ENCODE measurements at places on chromosomes 1 and 21.

GRCh38 chr1:247209396-247209795 is 37.6 kb upstream of the ZNF124 start:
- DNase-seq = no peak

DNA sequence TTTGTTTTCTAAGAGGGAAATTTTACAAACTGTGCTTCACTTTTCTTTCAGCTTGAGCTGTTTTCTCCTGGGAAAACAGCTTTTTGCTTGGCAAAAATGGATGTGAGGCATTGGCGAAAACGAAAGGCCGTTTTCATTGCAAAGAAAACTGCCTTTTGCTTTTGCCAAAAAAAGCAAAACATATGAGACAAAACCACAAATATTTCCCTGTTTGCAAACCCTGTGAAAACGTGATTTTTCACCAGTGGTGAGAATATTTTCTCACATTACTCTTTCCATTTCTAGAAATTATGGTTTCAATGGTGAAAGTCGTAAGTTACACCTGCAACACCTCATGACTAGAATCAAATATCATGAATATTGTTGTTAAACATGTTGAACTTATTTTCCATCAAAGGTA is 74.0 kb upstream of the ZBTB18 start:
- no peak for DNase-seq

DNA sequence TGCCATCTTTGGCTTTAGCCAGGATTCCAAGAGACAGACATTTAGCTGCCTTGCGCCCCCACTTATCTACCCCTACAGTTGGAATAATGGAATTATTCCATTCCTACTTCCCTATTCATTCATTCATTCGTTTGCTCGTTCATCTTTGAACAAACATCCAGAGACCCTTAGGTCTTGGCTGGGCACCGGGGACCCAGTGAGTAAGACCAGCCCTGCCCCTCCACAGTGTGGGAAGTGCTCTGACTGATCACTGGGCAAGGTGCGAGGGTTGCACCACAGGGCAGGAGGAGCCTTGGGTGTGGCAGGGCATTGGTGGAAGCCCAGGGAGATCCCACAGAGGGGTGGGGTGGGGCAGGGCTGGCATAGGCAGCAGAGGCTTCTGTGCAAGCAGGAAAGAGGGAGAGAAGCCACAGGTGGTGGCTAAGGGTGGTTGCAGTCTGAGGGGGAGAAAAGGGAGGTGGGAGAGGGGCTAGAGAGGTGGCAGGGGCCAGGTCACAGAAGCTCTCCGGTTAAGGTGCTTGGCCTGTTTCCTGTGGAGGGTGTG is 35.0 kb upstream of the TMEM61 start:
- DNase-seq = no peak

- no peak for DNase-seq
Observed at GRCh38 chr1:64758233-64758632, 13.4 kb downstream of the RAVER2 start.

GRCh38 chr1:63255153-63255552 is 67.2 kb upstream of the FOXD3 start:
- no peak for DNase-seq

DNA sequence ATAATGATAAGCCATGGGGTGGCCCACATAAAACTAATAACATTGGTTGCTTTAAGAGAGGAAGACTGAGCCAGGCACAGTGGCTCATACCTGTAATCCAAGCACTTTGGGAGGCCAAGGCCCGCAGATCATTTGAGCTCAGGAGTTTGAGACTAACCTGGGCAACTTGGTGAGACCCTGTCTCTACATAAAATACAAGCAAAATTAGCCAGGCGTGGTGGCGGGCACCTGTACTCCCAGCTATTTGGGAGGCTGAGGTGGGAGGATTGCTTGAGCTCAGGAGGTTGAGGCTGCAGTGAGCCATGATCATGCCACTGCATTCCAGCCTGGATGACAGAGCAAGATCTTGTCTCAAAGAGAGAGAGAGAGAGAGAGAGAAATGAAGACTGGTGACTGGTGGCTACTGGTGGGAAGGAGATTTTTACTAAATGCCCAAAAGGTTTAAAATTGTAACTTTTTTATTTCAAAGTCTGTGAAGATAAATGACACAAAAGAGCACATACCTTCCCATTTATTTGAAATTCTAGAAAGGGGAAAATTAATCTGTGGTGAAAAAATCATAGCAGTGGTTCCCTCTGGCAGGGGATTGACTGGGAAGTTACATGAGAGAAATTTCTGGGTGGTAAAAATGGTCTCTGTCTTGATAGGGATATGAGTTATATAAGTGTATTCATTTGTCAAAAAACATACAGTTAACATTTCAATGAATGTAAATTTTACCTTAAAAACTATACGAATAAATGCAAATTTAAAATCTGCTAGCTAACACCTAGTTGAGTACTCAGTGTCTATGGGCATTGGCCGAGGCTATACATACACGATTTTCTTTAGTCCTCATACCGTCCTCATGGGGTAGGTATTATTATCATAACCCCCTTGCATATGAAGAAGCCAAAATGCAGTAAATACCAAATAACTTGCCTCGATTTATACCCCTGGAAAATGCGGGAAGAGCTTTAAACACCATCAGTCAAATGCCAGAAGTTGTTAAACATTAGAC is 2.2 kb upstream of the NBPF1 start:
- DNase-seq = no peak

GRCh38 chr1:88897070-88897730 is 5.8 kb upstream of the GTF2B start:
- no peak for DNase-seq

DNA sequence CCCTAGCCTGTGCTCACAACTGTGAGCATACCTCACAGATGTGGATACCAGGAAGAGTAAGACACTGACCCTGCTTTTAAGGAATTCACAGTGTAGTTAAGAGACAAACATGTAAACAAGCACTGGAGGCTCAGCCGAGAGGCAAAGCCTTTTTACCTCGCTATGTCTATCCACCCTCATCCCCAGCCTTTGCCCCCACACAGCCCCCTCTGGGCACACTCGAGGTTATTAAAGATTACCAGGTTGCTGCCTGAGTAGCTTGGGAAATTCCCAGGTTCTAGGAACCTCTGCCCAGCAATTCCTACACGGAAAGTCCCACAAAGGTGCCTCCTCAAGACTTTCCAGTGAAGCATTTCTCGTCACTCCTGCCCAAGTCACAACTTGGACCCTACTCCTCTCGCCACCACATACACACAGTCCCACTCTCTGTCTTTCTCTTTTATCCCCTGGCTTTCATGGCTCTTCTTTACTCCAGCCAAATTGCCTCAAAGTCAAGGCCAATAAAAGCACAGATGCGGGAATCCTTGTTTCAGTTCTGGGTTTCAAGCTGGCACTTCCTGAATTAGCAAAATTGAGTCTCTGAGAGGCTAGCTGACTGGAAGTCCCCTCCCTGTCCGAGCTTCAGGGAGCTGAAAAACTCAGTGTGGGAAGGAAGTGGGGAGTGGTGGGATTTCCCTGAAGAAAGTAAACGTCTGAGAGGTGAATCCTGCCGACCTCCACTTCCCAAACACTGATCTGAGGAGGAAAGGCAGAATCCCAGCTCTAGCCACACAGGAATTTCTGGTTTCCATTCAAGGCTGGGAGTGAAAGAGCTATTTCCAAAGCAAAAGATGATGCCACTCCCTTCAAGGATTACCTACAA is 7.6 kb downstream of the DENND2D start:
- no peak for DNase-seq

DNA sequence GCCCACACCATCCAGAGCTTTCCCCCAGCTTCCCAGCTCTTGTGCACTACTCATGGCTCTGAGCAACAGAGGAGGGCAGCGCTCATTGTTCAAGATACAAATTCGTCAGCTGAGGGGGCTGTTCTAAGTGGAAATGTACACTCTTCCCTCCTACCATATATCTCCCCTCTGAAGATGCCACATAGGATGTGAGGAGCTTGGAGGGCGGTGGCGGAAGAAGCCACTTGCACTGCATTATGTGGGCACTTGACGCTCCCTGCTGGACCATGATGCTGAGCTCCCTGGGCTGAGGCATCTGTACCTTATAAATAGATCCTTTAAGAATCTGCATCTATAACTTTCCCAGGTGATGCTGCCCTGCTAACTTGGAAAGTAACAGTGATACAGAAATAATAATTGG is 477.6 kb upstream of the DEPDC1 start:
- DNase-seq = no peak

- no peak for DNase-seq
Observed at GRCh38 chr1:167791281-167792187, 69.8 kb downstream of the MPZL1 start.

Data from SW 1271 (cell line).